K562 (cell line): ENCODE measurements at places on chromosomes 7 and 10. TPM values are rescaled to one million over a fixed set of nuclear protein-coding genes. Genes with fewer than 3 reads are reported as not detected.
A peak's percentile ranks its signal among the peaks of the same experiment; 100 is the strongest.

The FAM221A gene
- total RNA-seq, result not detected in 2 replicates

The CARD11 gene
- total RNA-seq, result 11.4 and 12.8 TPM in 2 replicates

The MOGAT3 gene
- not detected in 2 replicates for total RNA-seq

DNA sequence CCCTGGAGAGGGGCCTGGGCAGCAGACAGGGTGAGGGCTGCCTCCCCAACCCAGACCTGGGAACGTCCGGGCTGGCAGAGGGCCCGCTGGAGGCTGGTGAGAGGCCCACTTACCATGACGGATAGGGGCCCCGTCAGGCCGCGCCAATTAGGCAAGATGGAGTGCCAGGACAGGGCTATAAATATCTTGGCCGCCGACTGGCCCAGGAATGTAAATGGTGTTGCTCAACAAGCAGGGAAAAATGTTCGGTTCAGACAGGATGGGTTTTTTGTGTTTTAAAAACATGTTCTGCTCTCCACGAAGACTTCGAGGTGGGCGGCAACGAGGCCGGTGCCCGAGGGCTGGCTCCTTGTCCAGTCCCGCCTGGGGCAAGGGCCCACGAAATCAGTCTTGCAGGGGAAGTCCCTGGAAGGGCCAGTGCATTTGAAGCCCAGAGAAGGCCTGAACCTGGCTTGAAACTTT lies 35.8 kb upstream of the ELN start:
- no peak overlapping the region for H3K27ac ChIP-seq
- DNase-seq, result no peak
- peaks cover 2% of the 10 kb centered on the region; the same call in 1 of the 2 replicates for H3K4me1 ChIP-seq
- peaks cover 42% of the 10 kb centered on the region for H3K27me3 ChIP-seq
- no peaks in the 10 kb centered on the region for H3K36me3 ChIP-seq

- H3K4me3 ChIP-seq, result no peak overlapping the region
- no peak for DNase-seq
- H3K36me3 ChIP-seq, result no peaks in the 10 kb centered on the region
Measured at GRCh38 chr10:72292223-72292691, 18.5 kb downstream of the DDIT4 start.

The FXYD4 gene
- total RNA-seq, result not detected in 2 replicates

DNA sequence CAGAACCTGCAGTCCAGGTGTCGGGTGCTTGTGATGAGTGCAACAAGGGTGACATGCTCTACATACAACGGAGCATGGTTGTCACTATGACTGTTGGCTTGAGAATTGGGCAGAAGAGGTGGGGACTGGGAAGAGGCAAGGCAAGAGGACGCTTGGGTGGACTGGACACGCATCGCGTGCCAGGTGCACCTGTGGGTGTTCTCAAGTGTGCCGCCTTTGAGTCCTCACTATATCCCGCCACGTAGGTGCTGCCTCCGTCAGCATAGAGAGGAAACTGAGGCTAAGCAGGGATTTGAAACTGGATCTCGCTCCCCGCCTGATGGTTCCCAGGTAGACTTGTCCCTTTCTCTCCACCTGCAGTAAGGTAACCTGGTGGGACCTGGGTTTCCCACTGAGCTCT lies 27.2 kb downstream of the CDH23 start:
- H3K27ac ChIP-seq, result no peak overlapping the region
- H3K27me3 ChIP-seq, result peaks cover 26% of the 10 kb centered on the region
- no peaks in the 10 kb centered on the region for H3K4me1 ChIP-seq
- H3K4me3 ChIP-seq, result no peak overlapping the region
- no peak for DNase-seq
- no peaks in the 10 kb centered on the region for H3K36me3 ChIP-seq

The IDI2 gene
- total RNA-seq, result not detected in 2 replicates

GRCh38 chr10:92024700-92025099 lies 101.1 kb downstream of the BTAF1 start:
- no peaks in the 10 kb centered on the region for H3K27me3 ChIP-seq
- no peak overlapping the region for H3K27ac ChIP-seq
- no peak for DNase-seq
- peaks cover 11% of the 10 kb centered on the region for H3K4me1 ChIP-seq
- H3K4me3 ChIP-seq, result no peak overlapping the region

- H3K27me3 ChIP-seq, result peaks cover 22% of the 10 kb centered on the region
- no peak overlapping the region for H3K4me3 ChIP-seq
- no peak overlapping the region for H3K27ac ChIP-seq
Measured at GRCh38 chr7:141455723-141456122, 95.5 kb upstream of the AGK start.

DNA sequence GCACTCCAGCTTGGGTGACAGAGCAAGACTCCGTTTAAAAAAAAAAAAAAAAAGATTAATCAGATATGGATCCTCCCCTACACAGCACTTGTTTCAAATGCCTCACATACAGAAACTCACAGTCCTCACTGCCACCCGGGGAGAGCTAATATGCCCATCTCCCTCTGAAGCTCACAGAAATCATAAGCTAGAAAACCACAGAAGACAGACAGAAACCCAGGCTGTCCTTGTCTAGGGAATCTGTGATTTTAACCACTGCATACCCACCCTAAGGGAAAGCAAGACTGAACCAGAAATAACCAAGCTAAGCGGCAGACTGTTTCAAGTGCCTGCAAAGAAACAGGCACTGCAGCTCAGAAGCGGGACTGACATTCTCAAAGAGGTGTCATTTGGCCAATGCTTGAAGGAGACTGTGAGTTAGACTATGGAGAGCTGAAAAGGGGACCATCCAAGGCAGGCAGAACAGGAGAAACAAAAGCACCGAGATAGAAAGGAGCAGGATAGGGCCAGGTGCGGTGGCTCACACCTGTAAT lies 37.6 kb downstream of the SLC37A3 start:
- no peaks in the 10 kb centered on the region for H3K27me3 ChIP-seq
- peaks cover 3% of the 10 kb centered on the region; the same call in 1 of the 2 replicates for H3K4me1 ChIP-seq
- H3K4me3 ChIP-seq, result no peak overlapping the region
- H3K36me3 ChIP-seq, result peaks cover 40% of the 10 kb centered on the region
- no peak overlapping the region for H3K27ac ChIP-seq
- DNase-seq, result no peak

GRCh38 chr7:6576024-6576866 lies 1.0 kb upstream of the ZDHHC4 start:
- peak; percentile 38 for DNase-seq
- H3K4me3 ChIP-seq, result peak overlapping the region; percentile 44
- peaks cover 20% of the 10 kb centered on the region for H3K4me1 ChIP-seq
- H3K36me3 ChIP-seq, result peaks cover 20% of the 10 kb centered on the region; the same call in 2 of the 3 replicates
- H3K27ac ChIP-seq, result peak overlapping the region; percentile 96

DNA sequence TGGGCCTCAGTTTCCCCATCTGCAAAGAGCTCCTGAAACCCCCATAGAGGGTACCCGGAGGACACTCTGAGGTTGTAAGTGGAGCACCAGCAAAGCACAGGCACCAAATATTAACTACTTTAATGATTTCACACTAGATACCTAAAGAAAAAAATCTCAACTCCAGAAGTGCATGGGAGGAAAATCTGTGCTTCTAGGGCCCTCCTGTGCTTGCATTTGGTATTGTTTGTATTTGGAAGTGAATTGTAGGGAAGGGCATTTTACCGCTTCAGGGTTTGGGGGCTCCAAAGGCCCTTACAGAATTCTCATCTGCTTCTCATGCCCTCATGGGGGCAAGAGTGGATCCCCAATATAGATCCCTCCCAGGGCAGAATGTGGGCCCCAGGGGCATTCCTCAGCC lies 22.4 kb upstream of the DRGX start:
- no peaks in the 10 kb centered on the region for H3K4me1 ChIP-seq
- DNase-seq, result no peak
- no peak overlapping the region for H3K27ac ChIP-seq
- H3K36me3 ChIP-seq, result no peaks in the 10 kb centered on the region

The EPHB6 gene
- total RNA-seq, result 13.2 and 19.1 TPM in 2 replicates

DNA sequence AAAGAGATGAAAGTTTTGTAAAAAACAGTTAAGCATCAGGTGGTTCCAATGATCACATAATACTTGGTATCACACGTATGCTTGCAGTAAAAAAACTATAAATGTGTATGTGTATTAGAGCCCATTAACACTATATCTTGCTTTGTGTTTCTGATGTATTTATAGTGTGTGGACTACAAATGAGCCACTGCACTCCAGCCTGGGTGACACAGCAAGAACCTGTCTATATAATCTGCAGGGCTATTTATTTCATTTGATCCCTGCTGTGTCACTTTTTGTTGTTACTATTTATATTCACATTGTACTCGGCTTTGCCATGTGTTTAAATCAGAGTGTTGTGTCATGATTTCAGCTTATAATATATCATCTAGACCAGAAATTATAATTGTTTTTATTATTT lies 487.8 kb upstream of the TEX47 start:
- H3K36me3 ChIP-seq, result no peaks in the 10 kb centered on the region
- H3K4me3 ChIP-seq, result no peak overlapping the region
- H3K27me3 ChIP-seq, result no peaks in the 10 kb centered on the region
- DNase-seq, result no peak
- no peaks in the 10 kb centered on the region for H3K4me1 ChIP-seq
- no peak overlapping the region for H3K27ac ChIP-seq

GRCh38 chr10:73857446-73857845 lies 16.9 kb downstream of the CAMK2G start:
- no peaks in the 10 kb centered on the region for H3K27me3 ChIP-seq
- DNase-seq, result no peak
- H3K36me3 ChIP-seq, result peaks cover 71% of the 10 kb centered on the region
- peaks cover 15% of the 10 kb centered on the region for H3K4me1 ChIP-seq
- H3K27ac ChIP-seq, result no peak overlapping the region; the same call in 2 of the 3 replicates

DNA sequence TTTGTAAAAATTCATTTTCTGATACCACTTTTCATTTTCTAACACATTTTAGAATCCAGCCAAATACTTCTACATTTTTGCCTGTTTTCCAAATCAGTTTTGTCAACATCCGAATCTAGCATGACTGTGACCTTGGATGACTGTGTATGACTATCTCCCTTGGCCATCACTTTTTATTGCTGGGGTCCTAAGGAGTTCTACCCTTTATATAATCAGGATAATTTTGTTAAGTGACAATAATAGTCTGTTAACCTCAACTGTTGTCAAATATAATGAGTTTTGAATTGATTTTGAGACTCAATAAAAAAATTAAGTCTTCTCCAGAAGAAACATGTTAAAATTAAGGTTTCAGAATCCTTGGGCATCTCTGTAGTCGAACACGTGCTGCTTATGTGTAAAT lies 53.3 kb downstream of the SEC23IP start:
- peaks cover 23% of the 10 kb centered on the region; the same call in 2 of the 3 replicates for H3K36me3 ChIP-seq
- no peaks in the 10 kb centered on the region for H3K4me1 ChIP-seq
- no peak overlapping the region for H3K4me3 ChIP-seq
- H3K27me3 ChIP-seq, result no peaks in the 10 kb centered on the region
- H3K27ac ChIP-seq, result no peak overlapping the region

- peaks cover 18% of the 10 kb centered on the region for H3K27me3 ChIP-seq
- no peaks in the 10 kb centered on the region; the same call in 1 of the 2 replicates for H3K4me1 ChIP-seq
- no peak overlapping the region for H3K27ac ChIP-seq
- H3K36me3 ChIP-seq, result no peaks in the 10 kb centered on the region
- no peak overlapping the region for H3K4me3 ChIP-seq
Measured at GRCh38 chr10:124318076-124318475, 100.6 kb downstream of the OAT start.

GRCh38 chr7:38846280-38846679 lies 62.7 kb downstream of the VPS41 start:
- no peak overlapping the region for H3K4me3 ChIP-seq
- no peaks in the 10 kb centered on the region for H3K27me3 ChIP-seq
- H3K4me1 ChIP-seq, result peaks cover 10% of the 10 kb centered on the region; the same call in 2 of the 3 replicates
- no peaks in the 10 kb centered on the region for H3K36me3 ChIP-seq
- no peak overlapping the region for H3K27ac ChIP-seq
- no peak for DNase-seq

The VCL gene
- total RNA-seq, result 180 and 186 TPM in 2 replicates

GRCh38 chr10:96130326-96130995 lies 364 bp downstream of the ZNF518A start:
- H3K27me3 ChIP-seq, result no peaks in the 10 kb centered on the region
- H3K4me1 ChIP-seq, result no peaks in the 10 kb centered on the region; the same call in 1 of the 2 replicates
- DNase-seq, result peak; percentile 80
- peak overlapping the region; percentile 57 for H3K4me3 ChIP-seq

DNA sequence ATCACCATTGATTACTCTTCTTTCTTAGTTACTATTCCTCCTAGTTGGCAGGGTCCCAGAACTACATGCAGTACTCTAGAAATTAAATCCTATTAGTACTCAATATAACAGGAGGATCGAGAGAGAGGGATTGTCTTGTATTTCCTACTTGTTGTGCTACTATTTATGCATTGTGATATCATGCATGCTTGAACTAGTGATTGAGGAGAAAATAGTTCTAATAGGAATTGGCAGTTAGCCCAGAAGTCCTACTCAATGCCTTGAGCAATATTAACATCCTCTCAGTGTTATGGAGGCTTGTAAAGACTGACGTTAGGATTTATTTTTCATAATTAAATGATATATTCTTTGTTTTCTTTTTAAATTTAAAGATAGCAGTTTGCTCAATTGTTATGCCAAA lies 67.4 kb downstream of the FOXP2 start:
- no peak for DNase-seq
- no peaks in the 10 kb centered on the region for H3K27me3 ChIP-seq
- H3K4me3 ChIP-seq, result no peak overlapping the region
- no peak overlapping the region for H3K27ac ChIP-seq
- H3K36me3 ChIP-seq, result no peaks in the 10 kb centered on the region
